ENCODE measurements at places on chromosomes 7 and 10.

- DNase-seq, result no peak
These were observed 177.7 kb upstream of the ADO start for GRCh38 chr10:62626817-62627216.

DNA sequence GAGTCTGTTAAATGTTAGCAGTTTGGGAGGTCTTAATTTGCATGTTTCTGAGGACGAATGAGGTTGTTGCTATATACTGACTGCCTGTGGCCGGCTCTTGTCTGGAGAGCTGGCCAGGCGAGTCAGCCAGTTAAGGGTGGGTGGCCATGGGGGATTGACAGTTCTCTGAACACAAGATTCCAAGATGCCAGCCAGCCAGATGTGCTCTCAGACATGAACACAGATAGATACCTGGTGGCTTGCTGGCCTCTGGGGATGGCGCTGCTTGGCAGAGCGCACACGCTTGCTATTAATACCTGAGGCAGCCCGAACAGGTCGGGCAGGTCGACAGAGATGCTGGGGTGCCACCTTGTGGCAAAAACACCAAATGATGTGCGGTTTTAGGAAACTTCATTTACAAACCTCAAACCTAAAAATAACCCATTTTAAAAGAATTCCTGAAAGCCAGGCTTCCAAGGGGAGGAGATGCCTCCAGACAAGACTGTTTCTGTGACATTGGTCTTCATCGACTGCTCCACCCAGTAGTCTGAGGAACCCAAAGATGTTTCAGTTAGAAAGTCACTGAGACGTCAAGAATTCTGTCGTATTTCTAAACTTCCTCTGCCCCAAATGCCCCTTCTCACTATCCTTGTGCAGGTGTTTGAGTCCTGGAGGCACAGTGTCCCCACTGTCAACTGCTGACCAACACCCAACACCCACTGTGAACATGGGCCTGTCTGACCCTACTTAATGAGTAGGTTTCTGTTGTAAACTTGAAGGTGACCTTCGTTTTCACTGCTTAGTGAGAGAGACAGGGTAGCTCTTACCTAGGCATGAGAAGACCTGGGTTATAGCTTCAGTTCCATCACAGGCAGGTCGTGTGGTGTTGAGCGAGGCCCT is 123.4 kb downstream of the NT5C2 start:
- DNase-seq, result no peak

DNA sequence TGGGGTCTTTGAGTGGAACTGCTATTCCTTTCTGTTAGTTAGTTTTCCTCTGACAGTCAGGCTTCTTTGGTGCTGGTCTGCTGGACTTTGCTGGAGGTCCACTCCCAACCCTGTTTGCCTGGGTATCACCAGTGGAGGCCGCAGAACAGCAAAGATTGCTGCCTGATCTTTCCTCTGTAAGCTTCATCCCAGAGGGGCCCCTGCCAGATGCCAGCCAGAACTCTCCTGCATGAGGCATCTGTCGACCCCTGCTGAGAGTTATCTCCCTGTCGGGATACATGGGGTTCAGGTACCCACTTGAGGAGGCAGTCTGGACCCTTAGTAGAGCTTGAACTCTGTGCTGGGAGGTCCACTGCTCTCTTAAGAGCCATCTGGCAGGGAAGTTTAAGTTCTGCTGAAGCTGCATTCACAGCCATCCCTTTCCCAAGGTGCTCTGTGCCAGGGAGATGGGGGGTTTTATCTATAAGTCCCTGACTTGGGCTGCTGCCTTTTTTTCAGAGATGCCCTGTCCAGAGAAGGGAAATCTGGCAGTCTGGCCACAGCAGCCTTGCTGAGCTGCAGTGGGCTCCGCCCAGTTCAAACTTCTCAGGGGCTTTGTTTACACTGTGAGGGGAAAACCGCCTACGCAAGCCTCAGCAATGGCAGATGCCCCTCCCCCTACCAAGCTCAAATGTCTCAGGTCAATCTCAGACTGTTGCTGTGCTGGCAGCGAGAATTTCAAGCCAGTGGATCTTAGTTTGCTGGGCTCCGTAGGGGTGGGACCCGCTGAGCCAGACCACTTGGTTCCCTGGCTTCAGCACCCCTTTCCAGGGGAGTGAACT is 89.7 kb upstream of the CDK6 start:
- DNase-seq, result no peak

- DNase-seq, result no peak
These were observed 256.3 kb upstream of the KLF14 start for GRCh38 chr7:130990178-130990832.

DNA sequence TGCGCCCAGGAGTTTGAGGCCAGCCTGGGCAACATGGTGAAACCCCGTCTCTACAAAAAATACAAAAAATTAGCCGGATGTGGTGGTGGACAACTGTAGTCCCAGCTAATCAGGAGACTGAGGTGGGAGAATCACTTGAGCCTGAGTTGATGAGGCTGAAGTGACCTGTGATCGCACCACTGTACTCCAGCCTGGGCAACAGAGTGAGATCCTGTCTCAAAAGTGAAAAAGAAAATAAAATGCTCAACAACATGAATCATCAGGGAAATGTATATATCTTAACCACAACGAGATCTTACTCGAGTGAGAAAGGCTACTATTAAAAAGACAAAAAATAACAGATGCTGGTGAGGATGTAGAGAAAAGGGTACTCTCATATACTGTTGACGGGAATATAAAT is 72.7 kb downstream of the JMJD1C start:
- no peak for DNase-seq

GRCh38 chr7:572416-573268 is 53.0 kb upstream of the PDGFA start:
- DNase-seq, result no peak

GRCh38 chr7:134330974-134331373 is 14.2 kb upstream of the SLC35B4 start:
- no peak for DNase-seq

DNA sequence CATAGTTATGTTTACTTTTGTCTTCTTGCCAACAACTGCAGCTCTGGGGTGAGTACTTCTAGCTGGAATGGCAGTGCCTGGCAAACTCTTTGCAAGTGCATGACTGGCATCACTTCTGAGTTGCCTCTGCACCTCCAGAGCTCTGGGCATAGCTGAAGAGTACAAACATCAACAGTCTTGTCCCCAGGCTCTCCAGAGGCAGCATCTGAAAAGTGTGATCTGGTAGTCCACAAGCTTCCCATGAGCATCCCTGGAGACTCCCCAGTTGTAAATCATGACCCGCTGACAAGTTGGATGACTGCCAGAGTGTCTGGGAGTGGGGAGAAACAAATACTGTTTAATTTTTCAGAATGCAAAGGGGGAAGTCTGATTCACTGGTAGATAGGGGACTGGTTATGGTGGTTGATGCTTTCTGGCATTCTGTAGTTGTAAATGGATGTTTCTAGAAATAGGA is 138.9 kb upstream of the CDK13 start:
- DNase-seq, result no peak

DNA sequence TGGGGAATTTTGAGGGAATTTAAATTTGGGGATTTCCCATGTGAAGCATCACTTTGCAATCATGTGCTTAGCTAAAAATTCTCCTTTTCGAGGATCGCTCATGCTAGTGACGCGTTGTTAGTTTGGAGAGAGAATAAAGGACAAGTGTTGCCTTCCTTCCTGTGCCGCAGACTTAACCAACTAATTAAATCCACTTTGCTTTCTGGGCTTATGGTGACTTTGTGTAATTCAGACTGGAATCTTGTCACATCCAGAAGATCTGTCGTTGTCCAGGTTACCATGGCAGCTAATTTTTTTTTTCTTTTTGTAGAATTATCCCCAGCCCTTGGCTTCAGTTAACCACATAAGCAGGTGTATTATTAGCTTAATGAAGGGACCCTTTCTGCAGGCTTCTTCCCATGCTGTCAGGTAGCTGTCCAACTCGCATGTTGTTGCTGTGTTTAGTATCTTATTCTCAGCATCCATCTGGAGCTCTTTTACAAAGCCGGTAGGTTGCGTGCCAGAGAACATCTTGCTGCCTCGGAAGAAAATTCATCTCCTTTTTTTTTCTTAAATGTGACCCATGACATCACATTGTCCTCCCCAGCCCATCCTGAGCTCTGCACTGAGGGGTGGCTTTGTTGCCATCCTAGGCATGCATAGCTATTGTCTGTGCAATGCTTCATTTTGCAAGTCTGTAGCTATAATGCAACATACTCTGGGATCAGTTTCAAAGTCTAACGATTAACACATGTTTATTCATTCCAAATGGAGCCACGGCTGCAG is 47.2 kb upstream of the NRP1 start:
- DNase-seq, result no peak

DNA sequence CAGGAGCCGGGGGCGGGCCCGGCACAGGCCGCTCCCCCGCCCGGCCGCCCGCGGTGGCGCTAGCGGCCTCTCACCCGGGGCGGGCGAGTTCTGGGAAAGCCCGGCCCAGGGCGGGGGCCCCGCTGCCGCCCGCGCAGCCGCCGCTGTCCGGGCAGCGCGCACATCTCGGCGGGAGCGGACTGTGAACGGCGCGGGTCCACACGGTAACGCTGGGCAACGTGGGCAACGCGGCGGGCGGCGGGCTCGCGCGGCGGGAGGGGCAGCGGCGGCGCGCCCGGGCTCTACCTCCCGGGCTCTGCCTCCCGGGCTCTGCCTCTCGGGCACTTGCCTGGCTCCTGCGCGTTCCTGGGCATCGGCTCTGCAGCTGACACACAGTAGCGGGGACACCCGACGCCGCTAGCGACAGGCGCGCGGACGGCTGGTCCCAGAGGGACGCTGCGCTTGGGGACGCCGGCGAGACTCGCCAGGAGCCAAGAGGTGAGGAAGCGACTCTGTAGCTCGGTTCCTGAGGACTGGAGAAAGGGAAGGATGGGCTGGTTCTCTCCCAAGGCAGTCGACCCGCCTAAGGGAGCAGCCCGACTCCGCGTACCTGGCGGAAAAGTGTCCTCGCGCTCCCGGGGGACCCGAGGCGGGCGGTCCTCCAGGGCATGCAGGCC is at the start of gene PLCE1:
Gene PLCE1 (plus strand): TSS at position 150 of the 656 bp plus-strand sequence. CDS start 37,116 bp downstream, outside the sequence.
- no peak for DNase-seq

DNA sequence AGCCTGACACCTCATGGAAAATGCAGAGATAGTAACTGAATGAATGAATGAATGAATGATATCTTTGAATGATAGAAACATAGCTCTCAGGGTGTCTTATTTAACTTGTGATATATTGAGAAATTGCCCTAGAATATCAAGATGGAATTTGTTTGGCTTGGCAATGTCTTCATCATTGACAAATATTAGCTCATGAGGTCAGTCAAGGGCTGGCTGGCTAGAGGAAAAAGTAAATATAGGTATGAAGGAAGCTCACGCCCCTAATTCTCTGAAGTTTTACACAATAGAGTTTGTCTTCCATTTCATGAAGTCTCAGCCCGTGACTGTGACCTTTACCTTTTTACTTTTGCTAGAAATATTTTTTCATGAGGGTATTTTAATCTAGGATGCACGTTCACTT is 305.2 kb downstream of the ADARB2 start:
- DNase-seq, result no peak

DNA sequence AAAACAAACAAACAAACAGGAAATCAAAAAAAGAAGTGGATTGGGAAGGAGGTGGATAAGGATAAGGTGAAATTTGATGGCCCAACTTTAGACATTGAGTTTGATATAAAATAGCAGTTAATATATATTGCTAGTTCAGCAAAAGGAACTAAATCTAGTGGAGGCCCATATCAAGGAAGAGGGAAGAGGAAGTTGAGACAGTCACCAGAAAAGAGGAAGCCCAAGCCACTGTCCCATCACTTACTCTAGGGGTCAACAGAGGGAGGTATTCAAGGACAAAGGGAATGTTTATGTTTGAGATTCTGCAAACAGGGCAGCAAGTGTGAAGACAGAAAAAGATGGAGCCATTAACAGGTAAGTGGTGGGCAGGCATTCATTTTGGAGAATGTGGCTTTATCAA is 3.7 kb downstream of the LAMTOR4 start:
- DNase-seq, result no peak

GRCh38 chr7:68770649-68771048 is 827.6 kb upstream of the AUTS2 start:
- no peak for DNase-seq

DNA sequence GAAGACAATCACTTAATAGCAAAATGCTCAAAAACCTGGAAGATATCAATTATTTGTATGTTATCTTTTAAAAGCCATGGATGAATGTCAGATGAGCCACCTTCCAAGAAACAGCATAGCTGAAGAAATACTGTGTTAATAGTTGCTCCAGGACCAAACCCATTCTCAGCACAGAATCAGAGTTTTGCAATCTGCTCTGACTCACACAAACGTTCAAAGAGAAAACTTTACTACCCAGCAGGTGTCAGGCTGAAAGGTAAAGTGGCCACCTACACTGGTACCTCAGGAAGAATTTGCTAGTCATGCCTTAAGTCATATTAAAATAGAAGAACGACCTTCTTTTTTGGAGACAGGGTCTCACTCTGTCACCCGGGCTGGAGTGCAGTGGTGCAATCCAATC is 526.5 kb downstream of the PARD3 start:
- DNase-seq, result no peak

DNA sequence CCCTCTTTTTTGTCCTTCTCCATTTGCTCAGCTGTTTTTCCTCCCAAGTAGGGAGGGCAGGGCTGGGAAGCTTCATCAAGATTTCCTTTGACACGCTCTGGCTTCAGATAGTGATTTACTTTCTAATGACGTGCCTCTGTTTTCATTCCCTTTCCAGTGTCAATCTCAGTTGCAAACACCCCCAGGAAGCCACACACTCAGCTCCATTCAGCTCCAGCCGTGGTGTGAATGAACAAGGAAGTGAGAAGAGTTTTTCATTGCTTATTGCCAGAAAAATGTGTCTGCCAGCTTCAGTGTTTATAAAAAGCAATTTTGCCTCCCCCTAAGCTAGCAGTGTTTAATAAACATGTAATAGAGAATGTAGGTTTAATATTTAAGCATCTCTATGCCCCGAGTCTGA is 108.7 kb upstream of the DPP6 start:
- peak; percentile 28 for DNase-seq

- DNase-seq, result no peak
These were observed 413 bp downstream of the BUD31 start for GRCh38 chr7:99409192-99409572.

- no peak for DNase-seq
These were observed 189.5 kb upstream of the CDC14C start for GRCh38 chr7:48734695-48735406.

GRCh38 chr7:80089366-80089765 is 45.3 kb upstream of the GNAI1 start:
- DNase-seq, result no peak

- DNase-seq, result no peak
These were observed 271.9 kb downstream of the LRMDA start for GRCh38 chr10:75703191-75703854.

DNA sequence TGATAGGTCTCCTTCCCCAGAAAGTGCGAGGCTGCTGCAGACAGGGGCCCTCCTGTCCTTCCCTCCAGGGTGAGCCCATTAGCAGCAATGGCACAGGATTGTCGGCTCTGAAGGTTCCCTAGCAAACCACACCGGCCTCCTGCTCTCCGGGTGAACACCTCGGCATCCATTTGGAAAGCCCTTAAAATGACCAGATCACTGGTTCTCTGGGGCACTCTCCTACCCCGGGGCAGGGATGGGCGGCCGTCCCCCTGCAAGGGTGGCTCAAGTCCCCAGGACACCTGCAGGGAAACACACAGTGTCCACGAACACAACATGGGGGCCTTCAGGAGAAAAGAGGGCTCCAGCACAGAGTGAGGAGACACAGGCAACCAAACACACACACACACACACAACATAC is 459.1 kb downstream of the PTPRN2 start:
- no peak for DNase-seq

- no peak for DNase-seq
These were observed 15.3 kb downstream of the GPER1 start for GRCh38 chr7:1103009-1103788.

GRCh38 chr10:110496553-110497437 is 912 bp upstream of the DUSP5 start:
- DNase-seq, result no peak
